Fibroblast of upper back skin (primary cell): ENCODE measurements at places on chromosomes 5 and 9.
A peak's percentile ranks its signal among the peaks of the same experiment; 100 is the strongest.

DNA sequence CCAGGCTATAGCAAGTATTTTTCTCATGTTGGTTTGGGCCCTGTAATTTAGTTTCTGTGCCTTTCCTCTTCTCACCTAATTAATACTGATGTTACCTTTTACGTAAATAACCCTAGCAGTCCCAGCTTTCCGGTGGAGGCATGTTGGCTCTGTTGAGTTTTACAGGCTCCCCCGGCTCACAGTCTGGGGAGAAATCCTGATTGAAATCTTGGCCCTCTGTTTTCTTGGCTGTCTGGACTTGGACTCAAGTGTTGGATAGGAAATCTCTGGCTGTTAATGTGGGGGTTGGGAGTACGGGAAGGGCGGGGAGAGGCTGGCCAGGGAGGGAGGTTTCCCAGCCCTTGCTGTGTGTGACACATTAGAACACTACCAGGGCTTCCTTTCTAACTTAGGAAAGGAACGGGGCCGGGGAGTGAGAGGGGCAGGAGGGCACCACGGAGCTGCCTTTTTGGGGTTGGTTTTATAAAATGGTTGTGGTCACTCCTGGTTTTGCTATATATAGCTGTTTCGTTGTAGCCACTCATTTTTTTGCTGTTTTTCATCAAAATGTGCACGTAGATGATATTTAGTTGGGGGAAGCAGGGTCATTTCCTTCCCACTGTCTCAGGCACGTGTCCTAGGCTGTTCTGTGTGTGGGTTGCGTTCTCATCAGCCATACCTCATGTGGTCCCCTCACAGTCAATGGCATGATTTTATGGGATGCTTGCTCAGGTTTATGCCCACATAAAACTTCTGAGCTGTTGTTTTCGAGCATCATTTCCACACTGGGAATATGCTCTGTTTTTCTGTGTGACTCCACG, 11.0 kb downstream of the TRIO start:
- peak; percentile 83 for DNase-seq

- DNase-seq: peak; percentile 40
Measured at GRCh38 chr5:127683008-127683407, 20.2 kb upstream of the CCDC192 start.

GRCh38 chr9:14186096-14186495, 127.8 kb downstream of the NFIB start:
- no peak for DNase-seq

- no peak for DNase-seq
Measured at GRCh38 chr5:56116599-56117141, 116.5 kb downstream of the ANKRD55 start.

GRCh38 chr9:120935383-120935857, 8.8 kb upstream of the TRAF1 start:
- DNase-seq: peak; percentile 92

DNA sequence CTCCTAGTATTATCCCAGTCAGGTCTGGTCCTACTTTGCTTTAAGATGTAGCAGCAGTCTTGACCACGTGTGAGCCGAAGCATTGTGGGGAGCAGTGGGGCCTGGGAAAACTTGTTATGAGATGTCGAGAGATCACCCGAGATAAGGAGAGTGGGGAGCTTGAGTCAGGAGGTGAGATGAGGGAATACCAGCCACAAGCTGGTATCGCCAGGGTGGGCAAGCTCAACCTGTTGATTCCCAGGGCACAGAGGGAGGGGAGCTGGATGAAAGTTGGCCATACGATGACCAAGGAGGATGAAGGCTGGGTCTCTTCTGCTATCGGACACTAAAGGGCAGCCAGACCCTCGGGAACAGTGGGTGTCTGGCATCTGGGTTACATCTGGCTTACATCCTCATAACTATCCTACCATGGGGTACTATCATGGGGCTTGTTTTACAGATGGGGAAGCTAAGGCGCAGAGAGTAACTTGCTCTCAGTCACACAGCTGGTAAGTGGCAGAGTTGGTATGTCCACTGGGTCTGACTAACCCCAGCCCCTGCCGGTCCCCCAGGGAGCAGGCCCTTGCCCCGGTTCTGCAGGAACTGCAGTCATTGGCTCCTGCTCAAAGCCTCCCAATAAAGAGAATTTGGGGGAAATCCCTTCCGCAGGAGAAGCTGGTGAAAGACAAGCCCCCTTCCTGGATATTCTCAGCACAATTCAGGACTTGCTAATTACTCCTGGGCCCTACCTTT, 13.4 kb upstream of the TIFAB start:
- DNase-seq: no peak

DNA sequence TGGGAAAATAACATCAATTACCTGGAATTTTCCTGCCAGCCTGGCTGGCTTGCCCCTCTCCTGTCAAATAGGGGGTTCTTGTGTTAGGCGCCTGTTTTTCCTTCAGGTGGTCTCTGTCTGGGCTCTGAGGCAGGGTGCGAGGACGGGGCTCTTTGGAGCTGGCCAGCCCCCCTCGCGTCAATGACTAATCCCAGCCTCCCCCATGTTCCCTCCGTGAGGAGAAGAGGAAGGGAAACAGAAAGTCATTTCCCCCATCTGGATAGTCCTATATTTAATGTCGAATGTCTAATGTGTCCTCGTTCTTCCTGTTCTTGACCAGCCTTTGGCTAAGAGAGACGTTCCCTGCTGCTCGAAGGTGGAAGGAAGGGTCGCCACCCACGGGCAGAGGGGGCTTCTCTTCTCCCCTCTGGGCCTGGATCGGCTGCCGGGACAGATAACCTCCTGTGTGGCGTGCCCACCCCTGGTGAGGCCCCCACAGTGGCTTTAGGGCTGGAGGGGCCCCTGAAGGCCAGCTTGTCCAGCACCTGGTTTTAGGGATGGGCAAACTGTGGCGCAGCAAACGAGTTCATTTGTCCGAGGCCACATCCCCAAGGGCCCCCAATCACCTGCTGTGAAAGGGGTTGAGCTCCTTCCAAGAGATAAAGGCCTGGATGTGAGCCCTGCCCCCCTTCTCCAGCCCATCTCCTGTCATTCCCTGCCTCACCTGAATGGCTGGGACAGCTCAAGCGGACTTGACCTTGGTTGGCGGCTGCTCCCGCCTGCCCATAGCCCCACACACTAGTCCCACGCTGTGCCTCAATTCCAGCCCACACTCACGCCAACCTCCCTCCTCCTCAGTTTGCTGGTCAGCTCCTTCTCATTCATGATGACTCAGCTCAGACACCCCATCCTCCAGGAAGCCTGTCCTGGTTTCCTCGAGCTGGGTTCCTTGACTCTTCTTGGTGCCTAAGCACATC, 35.9 kb upstream of the UNC5A start:
- DNase-seq: no peak

GRCh38 chr9:136840140-136840876, 2.0 kb upstream of the AJM1 start:
- DNase-seq: no peak

- no peak for DNase-seq
Measured at GRCh38 chr5:179798771-179799643, 5.2 kb downstream of the LTC4S start.

DNA sequence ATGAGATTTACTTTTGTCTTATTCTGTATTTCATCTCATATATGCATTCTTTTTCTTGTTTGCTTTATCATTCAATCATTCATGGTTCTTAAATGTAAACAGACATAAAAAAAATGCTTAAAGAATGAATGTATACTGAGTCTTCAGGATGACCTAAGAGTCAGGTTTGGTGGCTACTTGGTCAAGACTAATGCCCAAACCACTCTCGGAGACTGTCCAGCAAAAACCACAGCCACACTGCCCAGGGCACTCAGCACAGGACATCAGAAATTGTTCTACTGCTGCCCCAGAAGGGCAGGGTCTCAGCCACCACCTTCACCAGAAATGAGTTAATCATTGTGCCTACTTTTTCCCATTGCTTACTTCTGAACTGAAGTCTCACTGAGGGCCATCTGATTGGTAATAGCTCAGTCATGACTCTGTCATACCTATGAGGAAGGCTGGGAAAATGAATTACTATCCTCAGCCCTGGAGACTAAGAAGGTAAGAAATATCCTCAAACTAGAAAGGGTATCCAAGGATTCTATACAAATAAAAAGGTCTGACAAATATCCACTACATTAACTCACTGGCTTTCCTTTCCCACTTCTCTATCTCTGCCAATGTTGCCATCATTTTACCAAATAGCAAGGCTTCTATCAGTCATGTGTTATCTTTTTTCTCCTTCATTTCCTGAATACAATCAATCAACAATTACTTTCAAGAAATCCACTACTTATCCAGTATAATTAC, 236.1 kb downstream of the CETN3 start:
- peak; percentile 14 for DNase-seq
